ENCODE measurements at places on chromosomes 7 and 10. TPM values are rescaled to one million over a fixed set of nuclear protein-coding genes. Genes with fewer than 3 reads are reported as not detected.

FAM24A gene
- total RNA-seq: not detected

AGR2 gene
- not detected for total RNA-seq

ADCY1 gene
- total RNA-seq: 0.55 TPM

AGBL3 gene
- total RNA-seq: 0.95 TPM

TMEM26 gene
- total RNA-seq: 0.49 TPM

ADAM12 gene
- total RNA-seq: 0.82 TPM

SPDYE11 gene
- total RNA-seq: not detected

NUPR2 gene
- not detected for total RNA-seq

MSRB2 gene
- total RNA-seq: 48.2 TPM

DDC gene
- total RNA-seq: not detected

HOXA4 gene
- 4.2 TPM for total RNA-seq

NKX2-3 gene
- total RNA-seq: 49.9 TPM

NUTM2E gene
- total RNA-seq: not detected

FANK1 gene
- 1.5 TPM for total RNA-seq

LARP4B gene
- 43.0 TPM for total RNA-seq

ASIC3 gene
- total RNA-seq: 4.7 TPM

PTF1A gene
- not detected for total RNA-seq

MYPN gene
- not detected for total RNA-seq

TMEM273 gene
- 17.8 TPM for total RNA-seq

TPST1 gene
- 24.7 TPM for total RNA-seq

CRCP gene
- 32.0 TPM for total RNA-seq

XRCC2 gene
- 0.33 TPM for total RNA-seq

ENO4 gene
- not detected for total RNA-seq

GPC2 gene
- 0.41 TPM for total RNA-seq

ITGA8 gene
- 0.66 TPM for total RNA-seq

BLNK gene
- 2.2 TPM for total RNA-seq

CTBP2 gene
- 42.5 TPM for total RNA-seq

MRPS17 gene
- total RNA-seq: 10.5 TPM

GIMAP1 gene
- total RNA-seq: 6.4 TPM

CAV2 gene
- total RNA-seq: 81.8 TPM

ASB15 gene
- total RNA-seq: not detected

FAM237B gene
- not detected for total RNA-seq

ABCB4 gene
- total RNA-seq: 0.49 TPM

SEC61G gene
- 359 TPM for total RNA-seq

KLF14 gene
- not detected for total RNA-seq

PTPRN2 gene
- total RNA-seq: 4.9 TPM

KCNH2 gene
- total RNA-seq: 40.6 TPM

AZGP1 gene
- total RNA-seq: 4.7 TPM

CHST15 gene
- total RNA-seq: 42.5 TPM

INA gene
- 4.4 TPM for total RNA-seq

CHAT gene
- total RNA-seq: not detected

MRC1 gene
- total RNA-seq: 51.0 TPM

EIF5AL1 gene
- total RNA-seq: under 0.01 TPM

MEST gene
- total RNA-seq: 6.0 TPM

NRG3 gene
- total RNA-seq: 2.2 TPM

NEUROD6 gene
- total RNA-seq: not detected

PTPN20 gene
- 3.0 TPM for total RNA-seq

ALOX5 gene
- 25.3 TPM for total RNA-seq

AGMO gene
- not detected for total RNA-seq

GPR158 gene
- 1.1 TPM for total RNA-seq

RADIL gene
- total RNA-seq: 7.4 TPM

ATAD1 gene
- 28.0 TPM for total RNA-seq

Data from sigmoid colon (tissue), 7 donors.